Stimulated activated CD4-positive, alpha-beta T cell treated with anti-CD3 and anti-CD28 coated beads, Interleukin-4, amount 100 ng/mL, for 24 hours (primary cell): ENCODE measurements at places on chromosomes 1 and 21.
A peak's percentile ranks its signal among the peaks of the same experiment; 100 is the strongest.

- DNase-seq = no peak
Observed at GRCh38 chr1:66326867-66327266, 207.1 kb upstream of the SGIP1 start.

- DNase-seq = no peak
Observed at GRCh38 chr21:16842696-16843035, 670.2 kb upstream of the CXADR start.

DNA sequence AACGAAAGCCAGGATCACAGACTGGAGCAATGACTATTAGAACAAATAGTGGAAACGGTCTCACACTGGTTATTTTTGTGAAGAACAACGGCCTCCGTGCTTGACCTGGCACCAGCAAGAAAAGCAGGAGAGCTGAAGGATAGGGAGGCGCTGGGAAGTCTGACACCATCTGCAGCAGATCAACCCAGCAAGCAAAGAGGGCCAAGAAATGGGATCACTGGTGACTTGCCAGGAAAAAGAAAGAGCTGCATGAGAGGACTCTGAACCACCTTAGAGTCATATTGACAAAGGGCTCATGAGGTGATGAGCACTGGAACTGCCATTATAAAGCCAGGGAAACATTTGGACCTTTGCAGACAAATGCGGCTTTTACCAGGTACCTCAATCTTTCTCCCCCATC lies 25.0 kb downstream of the MTOR start:
- DNase-seq = no peak

DNA sequence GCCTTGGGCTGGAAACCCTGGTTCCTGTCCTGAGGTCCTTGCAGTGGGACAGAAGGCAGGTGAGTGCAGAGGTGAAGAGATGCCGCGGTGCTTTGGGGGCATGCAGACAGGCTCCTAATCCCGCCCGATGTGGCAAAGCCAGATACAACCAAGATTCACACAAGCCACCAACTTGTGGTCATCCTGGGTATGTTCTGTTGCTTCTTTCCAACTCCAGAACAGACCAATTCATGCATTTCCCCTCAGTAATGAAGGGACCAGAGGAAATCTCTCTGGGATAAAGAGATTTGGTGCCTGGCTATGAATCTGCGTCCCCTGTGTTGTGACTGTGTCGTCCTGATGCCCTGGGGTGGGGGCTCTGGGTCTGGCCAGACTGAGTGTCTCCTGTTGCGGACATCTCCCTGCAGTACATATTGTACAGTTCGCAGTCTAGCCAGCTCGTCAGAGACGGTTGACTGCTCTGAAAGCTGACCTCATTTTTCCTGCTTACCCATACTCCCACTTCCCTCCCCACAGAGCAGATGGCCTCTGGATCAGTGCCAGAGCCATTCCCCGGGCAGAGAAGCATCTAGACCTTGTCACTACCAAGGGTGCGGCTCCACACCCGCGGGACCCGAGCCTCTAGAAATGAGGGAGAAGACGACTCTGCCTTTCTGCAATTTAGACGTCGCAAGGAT lies 216.3 kb downstream of the KIF26B start:
- DNase-seq = no peak

- no peak for DNase-seq
Observed at GRCh38 chr1:88581703-88582102, 102.4 kb upstream of the PKN2 start.

- DNase-seq = no peak
Observed at GRCh38 chr1:82019508-82019907, 218.8 kb downstream of the ADGRL2 start.

DNA sequence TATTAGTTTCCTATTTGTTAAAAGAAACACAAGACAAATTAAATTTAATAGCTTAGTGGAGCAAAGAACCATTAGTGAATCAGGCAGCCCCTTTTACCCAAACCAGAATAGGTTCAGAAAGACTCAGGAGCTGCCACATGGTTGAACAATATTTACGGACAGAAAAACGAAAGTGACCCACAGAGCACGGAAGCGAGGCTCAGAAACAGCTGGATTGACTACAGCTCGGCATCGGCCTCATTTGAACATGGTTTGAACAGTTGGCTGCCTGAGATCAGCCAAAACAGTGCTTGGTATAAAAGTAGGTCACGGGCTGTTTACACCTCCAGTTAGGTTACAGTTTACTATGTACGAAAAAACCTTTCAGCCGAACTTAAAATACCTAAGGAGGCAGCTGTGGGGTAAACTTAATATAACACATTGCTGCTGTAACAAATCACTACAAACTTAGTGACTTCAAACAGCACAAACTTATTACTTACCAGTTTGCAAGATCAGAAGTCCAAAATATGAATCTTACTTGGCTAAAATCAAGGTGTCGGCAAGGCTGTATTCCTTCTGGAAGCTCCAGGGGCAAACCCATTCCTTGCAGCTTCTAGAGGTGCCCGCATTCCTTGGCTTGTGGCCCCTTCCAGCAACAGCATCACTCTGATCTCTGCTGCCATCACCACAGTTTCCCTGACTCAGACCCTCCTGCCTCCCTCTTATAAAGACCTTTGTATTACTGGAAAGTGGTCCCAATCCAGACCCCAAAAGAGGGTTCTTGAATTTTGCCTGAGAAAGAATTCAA lies 11.8 kb downstream of the PADI4 start:
- DNase-seq = no peak

DNA sequence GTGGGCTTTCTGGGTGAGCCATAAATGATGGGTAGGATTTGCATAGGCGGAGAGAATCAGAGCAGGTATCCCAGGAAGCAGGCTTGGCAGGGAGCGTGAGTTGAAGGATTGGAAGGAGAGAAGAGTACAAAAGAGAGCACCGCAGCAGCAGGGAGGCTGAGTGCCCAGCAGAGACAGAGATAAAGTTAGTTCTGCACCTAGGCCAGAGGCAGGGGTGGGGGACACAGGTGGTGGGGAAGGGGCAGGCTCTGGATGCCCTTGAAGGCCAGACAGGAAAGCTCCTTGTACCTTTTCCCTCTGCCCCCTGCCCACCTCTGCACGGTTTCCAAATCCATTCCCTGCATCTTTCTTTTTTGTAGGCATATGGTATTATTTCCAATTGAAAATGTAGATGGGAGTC lies 33.0 kb upstream of the TRABD2B start:
- DNase-seq = no peak

DNA sequence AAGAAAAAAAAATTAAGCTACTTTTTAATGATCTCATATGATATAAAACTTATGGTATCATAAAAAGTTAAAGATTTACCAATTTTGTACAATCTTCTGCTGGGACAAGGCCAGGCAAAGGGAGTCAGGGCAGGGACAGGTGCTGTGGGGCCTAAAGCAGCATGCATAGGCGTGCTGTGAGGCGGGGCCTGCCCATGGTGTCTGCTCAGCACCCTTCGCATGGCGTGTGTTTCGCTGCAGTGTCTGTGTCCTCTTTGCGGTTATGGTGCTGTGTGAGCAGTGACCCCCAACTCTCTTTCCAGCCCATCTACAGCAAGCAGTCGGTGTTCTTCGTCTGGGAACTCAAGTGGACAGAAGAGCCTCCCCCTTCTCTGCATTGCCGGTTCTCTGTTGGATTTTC lies 13.4 kb upstream of the PWP2 start:
- no peak for DNase-seq

- DNase-seq = no peak
Observed at GRCh38 chr21:41933313-41934079, 20.3 kb downstream of the C2CD2 start.

GRCh38 chr21:29365661-29366265 lies 67.0 kb downstream of the BACH1 start:
- DNase-seq = no peak

- no peak for DNase-seq
Observed at GRCh38 chr1:168742386-168742785, 13.4 kb upstream of the DPT start.

GRCh38 chr1:99607590-99607989 lies 38.3 kb upstream of the PALMD start:
- no peak for DNase-seq

DNA sequence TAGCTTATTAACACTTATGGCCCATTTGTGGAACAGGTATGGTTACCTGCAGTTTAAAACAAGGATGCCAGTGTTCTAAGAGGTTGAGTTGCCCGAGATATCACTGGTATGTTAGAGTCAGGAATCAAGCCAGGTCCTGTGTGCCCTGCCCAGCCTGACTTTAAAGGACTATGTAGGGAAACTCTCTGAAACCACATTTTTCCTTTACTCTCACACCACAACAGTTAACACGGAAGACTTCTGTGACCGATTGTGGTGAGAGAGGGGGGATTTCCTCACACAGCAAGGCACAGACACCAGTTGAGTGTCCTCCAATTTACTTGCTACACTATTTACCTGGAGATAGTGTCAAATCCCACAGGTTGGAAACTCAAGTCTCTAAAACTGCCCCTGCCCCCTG lies 47.8 kb downstream of the UCK2 start:
- no peak for DNase-seq

DNA sequence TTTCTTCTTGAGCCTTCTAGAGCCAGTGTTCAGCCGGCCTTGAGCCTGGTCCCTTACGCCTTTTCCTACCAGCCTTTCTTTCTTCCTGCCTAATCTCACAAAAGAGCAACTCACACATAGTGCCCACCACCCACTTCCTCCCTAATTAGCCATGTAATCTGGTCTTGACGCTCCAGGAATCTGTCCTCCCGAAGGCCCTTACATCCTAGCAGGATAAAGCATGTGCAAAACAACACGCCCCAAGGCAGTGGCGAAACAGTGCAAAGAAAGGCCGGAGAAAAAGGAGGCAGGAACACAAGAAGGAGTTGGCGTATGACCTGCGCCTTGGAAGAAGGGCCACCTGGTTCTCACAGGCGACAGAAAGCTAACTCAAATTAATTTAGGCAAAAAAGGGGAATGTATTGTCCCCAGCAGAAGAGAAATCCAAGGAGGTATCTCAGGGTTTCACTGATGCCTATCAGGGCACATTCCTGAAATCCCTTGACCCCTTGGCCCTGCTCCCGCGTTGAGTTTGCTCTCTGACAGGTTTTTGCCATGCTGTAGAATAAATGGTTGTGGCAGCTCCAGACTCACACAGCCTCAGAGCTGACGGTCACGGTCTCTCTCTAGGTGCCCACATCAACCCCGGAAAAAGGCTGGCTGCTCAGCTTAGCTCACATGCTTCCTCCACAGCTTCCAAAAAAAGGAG lies 79.0 kb downstream of the ZNF281 start:
- no peak for DNase-seq

DNA sequence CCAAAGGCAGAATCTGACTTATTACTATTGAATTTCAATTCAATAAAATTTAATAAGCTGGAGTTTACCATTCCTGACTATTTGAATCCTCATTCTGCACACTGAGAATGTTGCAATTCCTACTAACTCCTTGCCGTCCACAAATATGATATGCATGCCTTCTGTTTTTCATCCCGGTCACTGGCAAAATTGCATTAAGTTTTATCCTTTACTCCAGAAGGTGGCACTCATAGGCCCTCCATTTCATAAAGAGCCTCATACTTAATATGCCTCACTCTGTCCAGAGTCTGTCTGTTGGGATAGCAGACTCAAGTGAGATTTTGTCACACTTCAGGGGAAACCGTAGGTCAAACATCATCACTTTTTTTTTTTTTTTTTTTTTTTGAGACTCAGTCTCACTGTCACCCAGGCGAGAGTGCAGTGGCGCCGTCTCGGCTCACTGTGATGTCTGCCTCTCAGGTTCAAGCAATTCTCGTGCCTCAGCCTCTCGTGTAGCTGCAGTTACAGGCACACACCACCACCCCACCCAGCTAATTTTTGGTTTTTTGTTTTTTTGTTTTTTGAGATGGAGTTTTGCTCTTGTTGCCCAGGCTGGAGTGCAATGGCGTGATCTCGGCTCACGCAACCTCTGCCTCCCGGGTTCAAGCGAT lies 27.3 kb downstream of the F11R start:
- no peak for DNase-seq

DNA sequence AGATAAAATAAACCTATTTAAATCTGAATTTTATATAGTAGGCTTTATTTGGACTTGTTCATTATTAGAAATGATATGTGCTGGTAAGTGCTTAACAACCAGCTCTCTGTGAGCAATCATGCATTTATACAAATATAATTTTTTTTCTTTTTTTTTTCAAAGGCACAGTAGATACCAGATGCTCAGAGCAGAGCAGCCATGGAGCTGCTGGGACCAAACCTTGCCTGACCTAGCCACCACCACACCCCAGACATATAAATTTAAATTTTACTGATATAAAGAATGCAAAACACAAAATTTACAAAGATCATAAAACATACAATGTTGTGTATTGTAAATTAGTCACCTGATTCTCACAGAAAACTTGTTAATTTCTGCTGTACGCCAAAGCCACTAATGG lies 290.6 kb downstream of the SDCCAG8 start:
- no peak for DNase-seq

DNA sequence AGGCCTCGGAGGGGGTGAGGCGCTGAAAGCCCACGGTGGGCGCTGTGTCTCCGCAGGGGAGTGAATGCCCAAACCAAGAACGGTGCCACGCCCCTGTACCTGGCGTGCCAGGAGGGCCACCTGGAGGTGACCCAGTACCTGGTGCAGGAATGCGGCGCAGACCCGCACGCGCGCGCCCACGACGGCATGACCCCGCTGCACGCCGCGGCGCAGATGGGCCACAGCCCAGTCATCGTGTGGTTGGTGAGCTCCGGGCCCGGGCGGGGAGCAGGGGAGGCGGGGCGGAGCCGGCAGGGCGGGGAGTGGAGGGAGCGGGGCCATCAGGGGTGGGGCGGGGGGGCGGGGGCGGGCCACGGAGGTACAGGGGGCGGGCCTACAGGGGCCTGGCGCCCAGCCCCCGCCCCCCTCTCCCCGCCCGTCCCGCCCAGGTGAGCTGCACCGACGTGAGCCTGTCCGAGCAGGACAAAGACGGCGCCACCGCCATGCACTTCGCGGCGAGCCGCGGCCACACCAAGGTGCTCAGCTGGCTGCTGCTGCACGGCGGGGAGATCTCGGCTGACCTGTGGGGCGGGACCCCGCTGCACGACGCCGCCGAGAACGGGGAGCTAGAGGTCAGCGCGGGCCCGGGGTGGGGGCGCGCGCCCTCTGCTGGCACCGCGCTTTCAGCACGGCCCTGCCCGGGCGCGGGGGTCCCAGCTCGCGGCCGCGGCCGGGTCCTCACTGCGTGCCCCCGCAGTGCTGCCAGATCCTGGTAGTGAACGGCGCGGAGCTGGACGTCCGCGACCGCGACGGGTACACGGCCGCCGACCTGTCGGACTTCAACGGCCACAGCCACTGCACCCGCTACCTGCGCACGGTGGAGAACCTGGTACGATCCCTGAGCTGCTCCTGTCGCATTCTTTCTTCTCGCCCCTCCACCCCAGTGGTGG lies 15.9 kb downstream of the ESPN start:
- DNase-seq = peak; percentile 73

DNA sequence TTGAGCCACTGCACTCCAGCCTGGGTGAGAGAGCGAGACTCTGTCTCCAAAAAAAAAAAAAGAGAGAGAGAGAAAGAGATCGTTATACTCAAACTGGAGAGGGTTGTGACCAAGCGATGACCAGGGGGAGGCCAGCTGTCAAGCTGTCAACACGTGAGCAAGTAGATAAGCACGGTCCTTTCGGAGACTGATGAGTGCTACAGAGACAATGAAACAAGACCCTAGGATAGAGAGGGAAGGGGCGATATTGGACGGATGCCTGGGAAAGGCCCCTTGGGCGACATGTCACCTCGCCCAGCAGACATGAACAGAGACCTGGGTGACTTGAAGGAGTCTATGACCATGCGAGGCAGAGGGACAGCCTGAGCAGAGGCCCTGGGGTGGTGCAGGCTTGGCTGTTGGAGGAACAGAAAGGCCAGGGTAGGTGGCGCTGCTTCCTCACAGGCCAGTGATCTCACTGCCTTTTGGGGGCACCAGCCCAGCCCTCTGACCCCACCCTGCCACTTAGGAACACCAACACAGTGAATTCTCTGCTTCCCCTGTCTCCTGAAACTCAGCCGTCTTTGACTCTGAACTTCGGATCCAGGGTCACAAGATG lies 100.8 kb upstream of the IFFO2 start:
- DNase-seq = no peak
